ENCODE measurements at places on chromosomes 3 and 15. TPM values are rescaled to one million over a fixed set of nuclear protein-coding genes. Genes with fewer than 3 reads are reported as not detected.
A peak's percentile ranks its signal among the peaks of the same experiment; 100 is the strongest.

The ELL3 gene
- 0.24 TPM for polyA plus RNA-seq

The NOX5 gene
- polyA plus RNA-seq = not detected

The SCN11A gene
- polyA plus RNA-seq = not detected

The RETNLB gene
- polyA plus RNA-seq = not detected

The GHRL gene
- polyA plus RNA-seq = 0.16 TPM

DNA sequence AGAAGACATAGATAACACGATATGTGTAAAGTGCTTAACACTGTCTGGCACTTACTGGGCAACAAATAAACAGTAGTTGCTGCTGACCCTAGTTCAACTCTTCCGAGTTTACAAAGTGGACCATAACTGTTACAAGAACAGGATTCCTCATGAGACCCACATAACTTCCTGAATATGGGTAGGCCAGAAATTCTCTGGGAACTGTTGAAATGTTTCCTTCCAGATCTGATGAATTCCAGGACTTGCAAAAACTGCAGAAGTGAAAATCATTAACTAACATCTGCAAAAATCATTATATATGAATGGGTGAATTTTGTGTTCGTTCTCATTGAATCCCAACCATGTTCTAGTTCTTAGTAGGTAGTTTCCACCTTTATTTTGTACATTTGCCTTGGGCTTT is 181.7 kb upstream of the MME start:
- no peak overlapping the region for H3K4me3 ChIP-seq
- H3K27me3 ChIP-seq = no peaks in the 10 kb centered on the region
- no peak overlapping the region for H3K27ac ChIP-seq
- DNase-seq = no peak
- no peaks in the 10 kb centered on the region for H3K36me3 ChIP-seq

GRCh38 chr3:149867563-149867962 is 54.5 kb downstream of the RNF13 start:
- no peak for DNase-seq

DNA sequence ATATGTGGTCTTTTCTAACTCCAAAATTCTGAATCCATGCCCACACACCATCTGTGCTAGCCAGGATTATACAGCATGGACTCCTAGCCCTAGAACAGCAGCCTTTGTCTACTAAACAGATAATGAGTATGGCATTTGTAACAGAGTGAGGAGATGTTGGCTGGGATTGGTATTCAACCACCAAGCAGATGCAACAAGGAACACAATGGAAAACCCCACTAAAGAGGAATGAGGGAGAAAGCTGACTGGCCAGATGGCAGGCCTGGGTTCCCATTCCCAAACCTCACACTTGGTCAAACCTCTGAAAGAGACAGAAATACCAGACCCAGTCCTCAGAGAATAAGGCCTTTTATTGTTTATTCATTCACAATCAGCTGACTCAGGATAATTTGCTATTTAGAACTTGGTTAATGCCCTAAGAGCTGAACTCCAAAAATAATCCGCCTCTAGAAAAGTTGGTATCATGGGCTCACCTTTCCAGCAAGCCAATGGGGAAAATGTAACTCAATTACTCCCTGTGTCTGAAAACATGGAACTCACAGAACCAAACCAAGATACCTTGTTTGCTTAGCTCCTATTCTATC is 145.6 kb downstream of the LRRC3B start:
- H3K27ac ChIP-seq = no peak overlapping the region
- no peaks in the 10 kb centered on the region for H3K27me3 ChIP-seq
- H3K4me3 ChIP-seq = no peak overlapping the region
- no peak for DNase-seq
- H3K4me1 ChIP-seq = no peaks in the 10 kb centered on the region

GRCh38 chr3:184233127-184233843 is 3.9 kb downstream of the VWA5B2 start:
- no peak for DNase-seq
- H3K27me3 ChIP-seq = peaks cover 33% of the 10 kb centered on the region
- no peak overlapping the region for H3K4me3 ChIP-seq
- no peaks in the 10 kb centered on the region for H3K36me3 ChIP-seq

DNA sequence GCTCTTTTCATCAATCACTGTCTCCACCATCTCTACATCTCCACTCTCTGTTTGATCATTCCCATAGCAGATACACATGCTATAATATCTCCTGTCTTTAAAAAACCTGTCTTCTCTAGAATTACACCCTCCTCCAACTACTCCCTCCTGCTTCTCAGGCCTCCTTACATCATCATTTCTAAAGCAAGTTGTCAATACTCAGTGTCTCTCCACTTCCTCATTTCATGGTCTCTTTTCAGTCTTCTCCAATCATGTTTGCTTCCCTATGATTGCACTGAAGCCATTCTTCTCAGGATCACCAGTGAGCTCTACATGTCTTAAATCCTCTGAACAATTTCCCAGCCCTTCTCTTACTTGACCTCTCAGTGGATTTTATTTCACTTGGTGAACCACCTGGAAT is 87.0 kb upstream of the ZNF280D start:
- H3K36me3 ChIP-seq = no peaks in the 10 kb centered on the region
- H3K4me1 ChIP-seq = no peaks in the 10 kb centered on the region
- DNase-seq = no peak

GRCh38 chr15:101542306-101543025 is 53.0 kb upstream of the PCSK6 start:
- H3K27me3 ChIP-seq = no peaks in the 10 kb centered on the region
- DNase-seq = no peak
- H3K27ac ChIP-seq = no peak overlapping the region
- no peaks in the 10 kb centered on the region for H3K4me1 ChIP-seq

DNA sequence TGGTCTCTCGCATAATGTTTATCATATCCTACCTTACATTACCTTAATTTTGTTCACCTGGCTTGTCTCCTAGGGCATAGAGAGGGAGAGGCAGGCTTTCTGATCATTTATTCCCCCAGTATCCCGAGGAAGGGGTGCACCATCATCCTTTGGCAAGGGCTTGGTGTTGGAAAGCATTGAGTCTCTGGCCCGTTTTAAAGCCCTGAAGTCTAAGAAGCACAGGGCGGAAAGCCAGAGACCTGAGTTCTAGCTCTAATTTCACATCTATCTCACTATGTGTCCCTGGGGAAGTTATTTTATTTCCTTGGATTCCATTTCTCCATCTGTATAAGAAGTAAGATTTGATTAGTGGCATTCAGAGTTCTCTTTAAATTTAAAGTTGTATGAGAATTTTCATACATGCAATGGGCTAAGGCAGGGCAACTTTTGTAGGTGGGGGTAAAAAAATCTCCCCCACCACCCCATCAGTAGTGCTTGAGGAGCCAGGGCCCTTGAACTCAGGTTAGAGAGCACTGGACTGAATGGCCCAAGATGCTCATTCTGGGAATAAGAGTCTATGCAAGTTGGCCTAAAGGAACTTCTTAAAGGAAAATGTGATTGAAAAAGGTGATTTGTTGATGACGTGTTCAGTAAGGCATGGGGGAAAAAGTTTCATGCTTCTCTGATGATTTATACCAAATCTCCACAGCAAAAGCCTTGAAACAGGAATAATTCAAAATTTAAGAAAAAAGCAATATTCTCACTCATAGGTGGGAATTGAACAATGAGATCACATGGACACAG is 10.1 kb downstream of the TMC3 start:
- no peaks in the 10 kb centered on the region for H3K4me1 ChIP-seq
- H3K4me3 ChIP-seq = no peak overlapping the region
- H3K27me3 ChIP-seq = no peaks in the 10 kb centered on the region

- H3K27ac ChIP-seq = no peak overlapping the region
- H3K36me3 ChIP-seq = no peaks in the 10 kb centered on the region
- H3K4me1 ChIP-seq = no peaks in the 10 kb centered on the region
- no peak for DNase-seq
- H3K4me3 ChIP-seq = no peak overlapping the region
These were observed 463.2 kb upstream of the GBE1 start for GRCh38 chr3:82224661-82225060.

GRCh38 chr3:190741788-190742187 is 120.7 kb downstream of the GMNC start:
- H3K4me1 ChIP-seq = no peaks in the 10 kb centered on the region
- H3K4me3 ChIP-seq = no peak overlapping the region
- H3K27ac ChIP-seq = no peak overlapping the region
- no peaks in the 10 kb centered on the region for H3K36me3 ChIP-seq

GRCh38 chr3:137692803-137693431 is 71.2 kb upstream of the SOX14 start:
- no peaks in the 10 kb centered on the region for H3K36me3 ChIP-seq
- H3K4me1 ChIP-seq = no peaks in the 10 kb centered on the region
- no peaks in the 10 kb centered on the region for H3K27me3 ChIP-seq
- no peak overlapping the region for H3K27ac ChIP-seq

- H3K27me3 ChIP-seq = no peaks in the 10 kb centered on the region
- no peak overlapping the region for H3K4me3 ChIP-seq
- DNase-seq = no peak
- no peaks in the 10 kb centered on the region for H3K4me1 ChIP-seq
- H3K27ac ChIP-seq = no peak overlapping the region
These were observed 175.1 kb upstream of the CTNNB1 start for GRCh38 chr3:41024031-41024836.

DNA sequence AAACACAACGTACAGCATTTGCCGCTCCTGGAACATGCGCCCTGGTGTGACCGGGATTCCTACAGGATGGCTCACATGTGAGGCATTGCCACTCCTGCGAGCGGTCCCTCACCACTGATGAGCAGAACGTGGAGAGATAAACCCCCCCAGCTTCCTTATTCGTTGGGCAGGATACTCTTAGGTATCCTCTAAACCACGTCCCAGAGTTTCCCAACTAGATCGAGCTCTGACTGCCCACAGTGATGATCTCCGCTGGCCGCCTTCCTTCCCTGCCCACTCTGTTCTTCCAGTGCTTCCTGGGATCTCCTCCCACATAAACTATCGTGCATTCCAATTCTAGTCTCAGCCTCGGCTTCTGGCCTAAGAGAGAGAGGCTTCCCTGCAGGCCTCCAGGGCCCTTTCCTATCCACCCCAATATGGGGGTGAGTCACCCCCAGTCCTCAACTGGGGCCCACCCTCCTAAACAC is 91.8 kb downstream of the TOP2B start:
- DNase-seq = no peak
- no peaks in the 10 kb centered on the region for H3K36me3 ChIP-seq
- H3K27ac ChIP-seq = no peak overlapping the region
- no peak overlapping the region for H3K4me3 ChIP-seq
- H3K27me3 ChIP-seq = no peaks in the 10 kb centered on the region
- no peaks in the 10 kb centered on the region for H3K4me1 ChIP-seq

DNA sequence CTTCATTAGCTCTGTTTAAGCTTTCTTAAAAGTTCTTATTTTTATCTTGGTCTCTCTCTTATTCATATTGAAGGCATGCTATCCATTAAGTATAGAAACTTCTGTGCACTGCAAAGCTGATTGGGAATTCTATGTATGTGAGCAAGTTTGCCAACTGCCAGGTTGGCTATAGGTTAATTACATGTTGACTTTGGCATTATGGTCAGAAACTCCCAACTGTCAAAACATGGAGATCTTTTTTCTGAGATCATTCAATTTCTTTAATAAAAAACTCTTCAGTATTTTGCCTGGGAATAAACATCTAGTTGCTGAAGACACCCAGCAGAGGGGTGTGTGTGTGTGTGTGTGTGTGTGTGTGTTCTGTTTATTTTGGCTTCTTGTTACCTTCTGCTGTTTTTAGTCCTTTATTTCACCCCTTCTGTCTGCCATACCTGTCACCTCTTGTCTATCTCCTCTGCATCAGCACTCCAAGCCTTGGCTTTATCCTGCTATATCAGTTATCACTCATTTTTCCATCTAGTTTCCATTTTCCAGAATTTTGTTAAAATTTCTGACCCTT is 1.3 kb upstream of the ARL14 start:
- H3K27me3 ChIP-seq = no peaks in the 10 kb centered on the region
- DNase-seq = no peak
- no peaks in the 10 kb centered on the region for H3K4me1 ChIP-seq
- H3K4me3 ChIP-seq = no peak overlapping the region

DNA sequence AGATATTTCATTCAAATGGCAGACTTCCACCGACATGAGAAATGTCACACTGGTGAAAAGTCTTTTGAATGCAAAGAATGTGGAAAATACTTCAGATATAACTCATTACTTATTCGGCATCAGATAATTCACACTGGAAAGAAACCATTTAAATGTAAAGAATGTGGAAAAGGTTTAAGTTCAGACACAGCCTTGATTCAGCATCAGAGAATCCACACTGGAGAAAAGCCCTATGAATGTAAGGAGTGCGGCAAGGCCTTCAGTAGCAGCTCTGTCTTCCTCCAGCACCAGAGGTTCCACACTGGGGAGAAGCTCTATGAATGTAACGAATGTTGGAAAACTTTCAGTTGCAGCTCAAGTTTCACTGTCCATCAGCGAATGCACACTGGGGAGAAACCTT is 8.6 kb upstream of the ZNF621 start:
- no peak overlapping the region for H3K27ac ChIP-seq
- H3K4me3 ChIP-seq = no peak overlapping the region
- no peak for DNase-seq

DNA sequence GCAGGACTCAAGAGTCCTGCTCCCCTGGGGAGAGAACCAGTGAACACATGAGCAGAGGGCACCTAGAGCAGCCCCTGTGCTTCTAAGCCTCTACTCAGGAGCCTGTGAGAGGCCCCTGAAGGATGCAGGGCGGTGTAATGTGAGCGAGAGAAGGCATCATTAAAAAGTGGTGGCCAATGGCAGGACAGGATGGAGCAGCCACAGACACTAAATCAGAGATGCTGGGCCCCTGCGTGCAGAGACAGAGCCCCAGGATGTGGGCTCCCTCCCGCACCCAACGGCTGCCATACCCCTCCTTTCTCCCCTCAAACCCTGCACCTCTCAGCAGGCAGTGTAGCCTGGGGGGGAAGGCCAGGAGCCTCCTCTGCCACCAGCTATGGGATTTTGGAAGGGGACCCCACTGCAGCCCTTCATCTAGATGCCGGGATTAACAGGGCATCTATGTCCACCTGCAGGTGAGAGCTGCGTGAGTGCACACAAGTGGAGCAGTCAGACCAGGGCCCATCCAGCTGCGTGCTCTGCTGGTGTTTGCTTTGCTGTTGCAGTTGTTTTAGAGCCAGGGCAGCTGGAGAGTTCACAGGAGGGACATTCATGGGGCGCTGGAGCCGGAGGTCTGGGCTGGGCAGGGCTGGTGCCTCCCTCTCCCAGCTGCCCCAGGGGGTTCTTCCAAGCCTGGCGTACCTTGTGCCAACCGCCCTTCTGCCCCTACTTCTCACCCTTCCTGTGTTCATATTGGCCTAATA is 5.1 kb upstream of the IQSEC1 start:
- H3K4me1 ChIP-seq = peaks cover 6% of the 10 kb centered on the region
- no peak overlapping the region for H3K4me3 ChIP-seq
- H3K27me3 ChIP-seq = peaks cover 17% of the 10 kb centered on the region
- peak; percentile 29 for DNase-seq

GRCh38 chr3:106348139-106348690 is 479.4 kb upstream of the CBLB start:
- no peaks in the 10 kb centered on the region for H3K36me3 ChIP-seq
- peaks cover 8% of the 10 kb centered on the region for H3K4me1 ChIP-seq
- H3K27ac ChIP-seq = no peak overlapping the region
- no peak for DNase-seq

- H3K4me1 ChIP-seq = peaks cover 13% of the 10 kb centered on the region
- H3K4me3 ChIP-seq = peak overlapping the region; percentile 52
- H3K27ac ChIP-seq = peak overlapping the region; percentile 68
- DNase-seq = peak; percentile 9
- H3K27me3 ChIP-seq = no peaks in the 10 kb centered on the region
These were observed 95.7 kb downstream of the CPN2 start for GRCh38 chr3:194255252-194256039.

Measured in CD8-positive, alpha-beta memory T cell (primary cell).